Epithelial cell of proximal tubule (primary cell): ENCODE measurements at places on chromosomes 7 and 10. TPM values are rescaled to one million over a fixed set of nuclear protein-coding genes. Genes with fewer than 3 reads are reported as not detected.

DNA sequence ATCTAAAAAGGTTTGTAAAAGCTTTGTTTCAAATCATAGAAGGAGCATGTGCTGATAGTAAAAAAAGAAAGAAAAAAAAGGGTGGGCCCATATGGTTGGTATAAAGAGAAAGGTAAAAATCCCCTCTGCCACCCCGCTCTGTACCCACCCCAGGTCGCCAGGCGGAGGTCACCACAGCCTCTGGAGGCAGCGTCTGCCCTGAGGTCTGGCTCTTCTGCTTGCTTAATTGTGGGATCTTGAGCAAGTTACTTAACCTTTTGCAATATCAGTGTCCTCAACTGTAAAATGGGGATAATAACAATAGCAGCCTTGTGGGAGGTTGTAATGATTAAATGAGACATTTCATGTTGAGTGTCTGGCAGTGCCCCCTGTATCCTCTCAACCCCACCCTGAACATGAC, 10.7 kb upstream of the PCBD1 start:
- no peak for DNase-seq

DNA sequence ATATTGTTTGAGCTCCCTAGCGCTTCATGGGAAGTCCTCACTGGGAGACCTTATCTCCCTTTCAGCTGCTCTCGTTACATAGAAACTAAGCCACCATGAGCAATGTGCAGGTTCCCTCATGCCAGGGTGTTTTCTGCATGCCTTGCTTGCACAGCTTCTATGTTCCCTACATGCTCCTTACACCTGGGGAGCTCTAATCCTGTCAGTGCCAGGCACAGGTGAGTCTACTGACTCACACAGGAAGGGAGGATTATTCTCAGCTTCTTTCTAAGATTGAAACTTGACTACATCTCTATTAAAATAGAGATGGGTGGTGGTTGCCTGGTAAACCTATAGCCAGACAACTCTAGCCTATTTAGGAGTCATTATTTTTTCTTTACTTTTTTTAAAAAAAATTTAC, 375.7 kb upstream of the CDC14C start:
- no peak for DNase-seq

DNA sequence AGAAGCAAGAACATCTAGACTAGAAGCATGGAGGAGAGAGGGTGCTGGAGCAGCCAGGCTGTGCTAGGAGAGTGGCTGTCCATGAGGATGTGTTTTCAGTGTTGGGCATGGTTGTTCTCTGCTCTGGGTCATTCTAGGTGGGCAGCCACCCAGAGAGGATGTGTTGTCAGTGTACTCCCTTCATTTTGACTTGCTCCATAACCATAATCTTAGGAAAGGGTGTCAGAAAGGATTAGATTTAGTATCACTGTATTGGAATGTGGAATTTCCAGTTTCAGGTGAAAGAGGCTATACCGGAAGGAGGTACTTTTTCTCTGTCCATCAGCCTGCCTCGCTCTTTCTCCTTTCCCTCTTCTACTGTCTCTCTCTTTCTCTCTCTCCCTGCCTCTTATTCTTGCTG, 474.5 kb upstream of the PODXL start:
- DNase-seq: no peak

- no peak for DNase-seq
Measured at GRCh38 chr10:12271210-12271540, 75.2 kb downstream of the CDC123 start.

DNA sequence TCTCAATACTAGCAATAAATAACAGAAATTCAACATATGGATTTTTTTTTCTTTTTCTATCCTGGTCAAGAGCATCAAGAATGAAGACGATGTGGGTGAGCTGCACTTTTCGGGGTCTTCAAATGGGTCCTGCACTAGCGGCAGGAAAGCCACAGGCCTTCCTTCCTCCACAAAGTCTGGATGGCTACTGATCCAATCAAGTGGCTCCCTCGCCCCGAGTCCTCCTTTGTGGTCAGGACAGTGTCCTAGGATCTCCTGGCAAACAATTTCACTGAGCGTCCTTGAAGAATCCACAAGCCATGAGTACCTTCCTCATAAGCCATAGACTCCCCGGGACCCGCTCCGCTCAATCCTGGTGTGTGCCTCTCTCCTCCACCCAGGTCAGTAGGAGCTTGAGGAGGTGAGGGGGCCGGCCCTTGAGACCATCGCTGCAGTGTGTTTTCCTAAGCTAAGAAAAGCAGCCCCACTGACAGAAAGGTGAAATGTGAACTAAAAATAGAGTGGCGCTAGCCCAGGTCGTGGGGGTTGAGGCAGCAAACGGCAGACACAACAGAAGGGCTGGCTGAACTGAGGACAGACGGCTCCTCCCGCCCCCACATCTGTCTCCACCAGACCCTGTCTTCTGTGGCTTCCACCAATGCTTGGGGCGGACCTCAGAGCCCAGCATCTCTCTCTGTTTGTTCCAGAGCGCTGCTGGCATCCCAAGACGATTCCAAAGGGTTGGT, 202.3 kb downstream of the HERPUD2 start:
- no peak for DNase-seq

DNA sequence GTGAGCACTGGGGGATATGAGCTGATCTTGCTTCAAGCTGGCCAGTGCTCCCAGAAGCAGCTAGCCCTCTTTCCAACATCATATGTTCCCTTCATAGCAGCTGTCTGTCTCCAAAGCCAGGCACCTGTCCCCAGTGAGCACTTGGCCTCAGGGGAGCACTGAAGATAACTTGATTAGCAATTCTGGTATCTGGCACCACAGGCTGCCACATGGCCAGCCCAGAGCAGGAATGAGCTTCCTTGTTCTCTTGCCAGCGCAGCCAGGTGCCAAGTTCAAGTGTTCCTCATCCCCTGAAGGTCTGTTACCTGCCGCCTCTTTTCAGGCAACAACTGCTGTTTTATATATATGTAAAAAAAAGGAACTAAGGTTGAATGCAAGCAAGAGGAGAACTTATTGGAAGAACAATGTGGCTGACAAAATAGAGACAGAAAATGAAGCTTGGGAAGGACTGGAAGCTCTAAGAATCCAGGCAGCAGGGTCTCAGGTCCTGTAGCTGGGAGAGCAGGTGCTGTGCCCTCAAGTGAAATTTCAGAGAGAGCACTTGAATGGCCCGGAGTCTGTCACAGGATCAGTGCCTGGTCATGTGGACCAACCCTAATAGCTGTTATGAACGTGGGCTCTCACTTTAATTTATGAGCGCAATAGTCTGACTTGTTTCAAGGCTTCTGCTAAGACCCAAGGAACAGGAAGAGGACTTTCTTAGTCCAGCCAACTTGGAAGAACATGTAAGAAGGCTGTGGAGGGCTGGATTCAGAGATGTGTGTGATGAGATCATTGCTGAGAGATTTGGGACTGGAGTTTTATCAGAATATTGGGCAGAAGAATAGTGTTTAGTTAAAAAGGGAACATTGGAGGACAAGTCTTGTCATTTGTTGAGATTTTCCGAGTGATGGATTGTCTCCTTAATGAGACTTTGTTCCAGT, 267.2 kb downstream of the GLRX3 start:
- no peak for DNase-seq

DNA sequence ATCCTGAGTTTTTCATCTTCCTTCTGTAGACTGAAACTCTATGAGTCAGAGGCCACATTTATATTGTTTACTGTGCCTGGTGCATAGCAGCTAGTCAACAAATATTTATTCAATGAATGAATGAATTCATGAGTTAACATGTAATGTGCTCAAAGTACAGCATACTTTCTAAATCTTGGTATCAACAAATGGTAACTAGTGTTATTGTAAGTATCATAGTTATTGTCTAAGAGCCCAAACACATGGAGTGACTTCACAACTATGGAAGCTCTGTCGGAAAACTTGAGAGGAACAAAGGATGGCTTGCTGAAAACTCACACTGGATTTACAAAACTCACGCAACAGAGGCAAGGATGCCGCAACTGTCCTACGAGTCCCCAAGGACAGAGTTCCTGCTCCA, 35.9 kb downstream of the DENND2A start:
- DNase-seq: no peak

DNA sequence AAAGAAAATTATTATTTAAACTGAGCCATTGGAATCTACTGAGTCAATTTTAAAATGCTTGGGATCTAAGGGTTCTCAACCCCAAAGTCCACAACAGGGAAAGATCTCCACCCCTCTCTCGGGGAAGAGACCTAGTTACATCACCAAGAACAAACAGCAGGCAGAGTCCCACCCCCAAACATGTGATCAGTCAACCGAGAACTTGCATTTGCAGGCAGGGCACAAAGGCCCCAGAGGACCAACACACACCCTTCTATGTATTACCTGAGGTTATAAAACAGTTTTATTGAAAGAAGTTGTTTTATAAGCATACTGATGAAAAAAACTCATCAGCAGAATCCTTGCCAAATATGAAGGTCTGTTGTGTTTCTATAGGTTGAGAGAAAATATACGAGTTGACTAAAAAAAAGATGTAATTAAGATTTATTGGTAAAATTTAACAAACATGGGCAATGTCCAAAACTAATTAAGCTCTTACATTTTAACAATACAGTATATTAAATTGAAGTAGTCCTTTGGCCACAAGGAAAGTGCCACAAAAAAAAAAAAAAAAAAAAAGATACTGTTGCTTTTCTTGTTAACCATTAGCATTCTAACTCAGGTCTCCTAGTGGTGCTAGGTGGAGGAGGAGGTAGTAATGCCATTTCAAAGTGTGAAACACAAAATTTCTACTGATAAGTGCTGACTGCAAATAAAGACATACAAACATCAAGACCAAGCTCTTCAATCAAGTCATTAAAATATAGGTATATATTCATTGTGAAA, 975 bp upstream of the USP54 start:
- no peak for DNase-seq

- no peak for DNase-seq
Measured at GRCh38 chr7:121433775-121434174, 37.7 kb upstream of the FAM3C start.

GRCh38 chr7:44767912-44768627, 19.4 kb downstream of the ZMIZ2 start:
- no peak for DNase-seq

GRCh38 chr7:44775383-44776107, 20.9 kb upstream of the PPIA start:
- DNase-seq: no peak

Gene SOSTDC1
- 0.29 TPM in 1 of 2 replicates, not detected in the other for total RNA-seq

Gene PILRA
- not detected in 2 replicates for total RNA-seq

Gene OPTN
- 40.8 and 64.4 TPM in 2 replicates for total RNA-seq
